Hematopoietic multipotent progenitor cell treated with erythropoietin and hydrocortisone succinate and interleukin-3 and kit ligand, for 15 days (in vitro differentiated cells): ENCODE measurements at places on chromosomes 5 and 9.

DNA sequence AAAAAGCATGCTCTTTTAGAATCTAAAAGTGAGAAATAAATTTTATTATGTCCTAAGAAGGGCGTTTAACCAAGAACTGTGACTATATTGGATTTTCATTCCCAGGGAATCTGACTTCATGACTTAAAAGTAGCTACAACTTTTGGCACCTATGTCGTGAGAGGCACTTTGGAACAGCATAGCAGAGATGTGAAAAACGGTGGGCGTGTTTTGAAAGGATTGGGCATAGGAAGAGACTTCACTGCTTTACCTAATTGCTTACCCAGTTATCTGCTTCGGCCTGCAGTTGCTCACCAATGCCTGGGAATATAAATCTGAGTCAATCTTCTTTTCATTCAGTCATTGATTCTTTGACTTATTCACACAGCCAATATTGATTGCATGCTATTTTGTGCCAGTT, 363.4 kb downstream of the DNAH5 start:
- no peak for DNase-seq

DNA sequence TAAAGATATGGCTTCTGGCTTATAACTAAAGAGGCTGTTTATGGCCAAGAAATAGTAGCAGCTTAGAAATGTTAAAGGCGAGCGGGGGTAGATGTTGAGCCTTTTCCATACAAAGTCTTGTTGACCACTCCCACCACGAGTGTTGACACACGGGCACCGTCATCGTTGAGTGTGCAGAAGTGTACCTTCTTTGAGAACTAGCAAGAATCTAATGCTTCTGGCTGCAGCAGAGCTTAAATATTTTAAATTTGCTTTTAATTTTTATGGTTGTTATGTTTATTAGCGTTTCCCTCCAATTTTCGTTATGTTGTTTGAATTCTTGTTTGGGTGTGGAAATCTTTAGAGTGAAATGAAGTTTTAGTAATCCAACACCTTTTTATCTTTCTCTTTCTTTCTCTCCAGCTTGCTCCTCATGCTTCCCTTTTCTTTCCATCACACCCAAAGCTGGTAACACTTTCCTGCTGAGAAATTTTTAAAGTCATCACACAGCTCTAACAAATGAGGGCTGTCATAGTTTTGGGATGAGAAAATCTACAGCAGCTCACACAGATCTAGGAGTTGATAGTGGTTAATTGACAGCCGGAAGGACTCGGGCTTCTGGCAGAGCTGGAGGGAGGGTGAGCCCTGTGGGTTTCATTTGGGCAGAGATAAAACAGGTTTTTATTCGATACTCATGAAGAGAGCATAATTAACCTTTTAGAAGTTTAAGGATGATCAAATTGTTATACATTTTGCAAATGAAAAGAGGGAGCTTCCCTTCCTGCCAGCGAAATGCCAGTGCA, 120.1 kb upstream of the ZNF608 start:
- no peak for DNase-seq

DNA sequence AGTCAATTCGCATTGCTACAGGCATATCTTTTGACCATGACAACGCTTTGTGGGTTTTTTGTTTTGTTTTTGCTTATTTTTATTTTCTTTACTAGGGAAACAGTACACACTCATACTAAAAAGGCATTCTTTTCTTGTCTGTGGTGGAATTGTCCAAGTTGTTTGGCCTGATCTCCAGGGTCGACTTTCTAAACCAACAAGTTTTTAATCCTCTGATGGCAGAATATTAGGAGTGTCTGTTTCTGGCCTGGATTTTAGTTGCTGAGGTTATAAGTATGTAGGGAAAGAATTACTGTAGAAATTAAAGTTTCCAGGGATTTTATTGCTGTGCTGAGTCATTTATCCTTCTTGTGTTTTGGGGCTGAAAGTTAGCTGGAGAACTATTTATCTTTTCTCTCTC, 218.5 kb downstream of the TAF11L14 start:
- DNase-seq: no peak

GRCh38 chr9:113152699-113153098, 1.9 kb downstream of the SLC31A2 start:
- DNase-seq: no peak

- DNase-seq: no peak
Observed at GRCh38 chr9:69380811-69381210, 55.8 kb downstream of the ENTREP1 start.

- DNase-seq: no peak
Observed at GRCh38 chr9:86764671-86765343, 182.5 kb downstream of the GAS1 start.

- DNase-seq: peak; percentile 40
Observed at GRCh38 chr5:69368458-69369339, 621 bp downstream of the AK6 start.

- DNase-seq: no peak
Observed at GRCh38 chr5:135455876-135456237, 3.7 kb upstream of the TIFAB start.

GRCh38 chr9:87668222-87668621, 57.7 kb upstream of the CTSL start:
- DNase-seq: no peak

DNA sequence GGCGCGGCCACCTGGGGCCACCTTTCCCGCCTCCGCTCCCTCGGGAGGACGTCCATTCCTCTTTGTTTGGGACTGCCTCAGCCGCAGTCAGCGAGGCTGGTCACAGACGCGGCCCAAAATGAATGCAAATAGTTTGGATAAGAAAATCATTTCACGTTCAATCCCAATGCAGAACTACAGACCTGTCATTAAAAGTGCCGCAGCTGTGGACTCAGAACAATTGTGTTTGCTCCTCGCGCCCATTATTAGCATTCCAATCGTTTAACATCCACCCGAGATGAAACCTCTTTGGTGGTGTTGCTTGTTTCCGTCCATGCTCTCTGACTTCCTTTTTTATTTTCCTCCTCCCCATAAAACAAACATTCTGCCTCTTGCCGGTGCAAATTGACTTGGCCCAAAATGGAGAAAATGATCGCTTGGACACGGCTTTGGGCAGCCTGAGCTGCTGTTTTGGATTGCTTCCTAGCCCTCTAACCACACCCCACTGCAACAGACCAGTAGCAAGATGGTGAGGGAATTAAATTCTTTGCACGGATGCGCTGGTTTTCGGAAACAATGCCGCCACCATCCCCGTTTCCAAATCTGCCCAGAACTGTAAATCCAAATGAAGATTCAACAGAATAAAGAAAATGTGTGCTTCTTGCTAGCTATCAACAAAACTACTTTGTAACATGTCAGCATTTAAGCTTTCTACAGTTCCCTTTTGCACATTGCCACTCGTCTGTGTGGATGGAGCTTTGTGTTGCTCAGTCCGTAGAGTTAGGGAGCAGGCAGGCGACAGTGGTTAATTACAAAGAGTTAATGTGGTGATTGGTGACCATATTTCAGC, 784 bp downstream of the NLN start:
- DNase-seq: no peak

- no peak for DNase-seq
Observed at GRCh38 chr5:66223637-66224036, 79.5 kb downstream of the SREK1 start.

- peak; percentile 63 for DNase-seq
Observed at GRCh38 chr9:101711330-101711941, 27.0 kb downstream of the GRIN3A start.

GRCh38 chr5:154038261-154038706, 426 bp downstream of the FAM114A2 start:
- peak; percentile 40 for DNase-seq

DNA sequence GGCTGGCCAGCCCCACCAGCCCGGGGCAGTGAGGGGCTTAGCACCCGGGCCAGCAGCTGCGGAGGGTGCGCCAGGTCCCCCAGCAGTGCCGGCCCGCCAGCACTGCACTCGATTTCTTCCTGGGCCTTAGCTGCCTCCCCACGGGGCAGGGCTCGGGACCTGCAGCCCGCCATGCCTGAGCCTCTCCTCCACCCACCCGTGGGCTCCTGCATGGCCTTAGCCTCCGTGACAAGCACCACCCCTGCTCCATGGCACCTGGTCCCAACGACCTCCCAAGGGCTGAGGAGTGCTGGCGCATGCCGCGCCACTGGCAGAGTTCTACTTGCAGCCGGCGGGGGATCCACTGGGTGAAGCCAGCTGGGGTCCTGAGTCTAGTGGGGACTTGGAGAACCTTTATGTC, 452.6 kb downstream of the AGTPBP1 start:
- DNase-seq: no peak

GRCh38 chr9:110707419-110707818, 38.8 kb downstream of the MUSK start:
- DNase-seq: no peak

DNA sequence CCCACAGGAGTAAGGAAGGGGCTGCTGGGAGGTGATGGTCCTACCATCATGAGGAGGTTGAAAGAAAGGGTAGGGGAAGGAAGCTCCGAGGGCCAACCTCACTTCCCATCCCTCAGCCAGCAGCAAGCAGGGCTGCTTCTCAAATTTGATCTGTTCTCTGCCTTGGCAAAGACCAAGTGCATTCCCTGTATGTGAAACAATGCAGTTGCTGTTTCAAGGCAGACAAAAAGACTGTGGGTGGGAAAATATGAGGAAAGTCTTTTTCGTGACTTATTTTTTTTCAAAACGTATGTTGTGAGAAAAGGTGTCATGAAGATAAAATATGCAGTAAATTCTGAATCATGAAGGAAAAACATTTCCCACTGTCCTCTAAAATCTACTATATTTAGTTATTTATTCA, 165.9 kb downstream of the ARSB start:
- DNase-seq: no peak

DNA sequence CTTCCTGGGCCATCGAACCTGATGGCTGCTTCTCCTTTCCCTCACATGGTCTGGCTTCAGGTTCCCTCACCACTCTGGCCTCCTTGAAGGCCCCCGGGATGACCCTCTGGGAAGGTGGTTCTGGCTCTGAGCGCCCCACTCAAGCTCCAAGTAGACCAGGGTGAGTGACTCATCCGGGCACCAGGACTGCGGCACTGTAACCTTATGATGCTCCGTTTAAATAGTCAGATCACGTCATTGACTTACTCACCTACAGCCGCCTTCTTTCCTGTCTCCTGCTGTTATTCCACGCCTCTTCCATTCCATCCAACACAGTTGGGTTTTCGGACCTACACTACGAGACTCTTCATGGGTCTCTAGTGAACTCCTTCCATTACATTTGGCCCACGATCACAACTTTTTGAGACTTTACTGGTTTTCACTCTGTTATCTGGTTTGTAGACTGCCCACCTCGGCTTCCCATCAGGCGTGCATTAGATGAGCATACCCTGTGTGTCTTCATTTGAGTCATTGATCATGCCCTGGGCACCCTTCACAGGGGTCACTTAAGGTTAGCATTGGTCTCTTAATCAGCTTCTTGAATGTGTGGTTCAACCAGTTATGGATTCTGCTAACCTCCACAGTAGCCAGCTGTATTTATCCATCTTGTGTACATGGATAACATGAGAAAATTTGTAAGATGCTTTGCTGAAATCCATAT, 138.8 kb upstream of the LMX1B start:
- DNase-seq: no peak

DNA sequence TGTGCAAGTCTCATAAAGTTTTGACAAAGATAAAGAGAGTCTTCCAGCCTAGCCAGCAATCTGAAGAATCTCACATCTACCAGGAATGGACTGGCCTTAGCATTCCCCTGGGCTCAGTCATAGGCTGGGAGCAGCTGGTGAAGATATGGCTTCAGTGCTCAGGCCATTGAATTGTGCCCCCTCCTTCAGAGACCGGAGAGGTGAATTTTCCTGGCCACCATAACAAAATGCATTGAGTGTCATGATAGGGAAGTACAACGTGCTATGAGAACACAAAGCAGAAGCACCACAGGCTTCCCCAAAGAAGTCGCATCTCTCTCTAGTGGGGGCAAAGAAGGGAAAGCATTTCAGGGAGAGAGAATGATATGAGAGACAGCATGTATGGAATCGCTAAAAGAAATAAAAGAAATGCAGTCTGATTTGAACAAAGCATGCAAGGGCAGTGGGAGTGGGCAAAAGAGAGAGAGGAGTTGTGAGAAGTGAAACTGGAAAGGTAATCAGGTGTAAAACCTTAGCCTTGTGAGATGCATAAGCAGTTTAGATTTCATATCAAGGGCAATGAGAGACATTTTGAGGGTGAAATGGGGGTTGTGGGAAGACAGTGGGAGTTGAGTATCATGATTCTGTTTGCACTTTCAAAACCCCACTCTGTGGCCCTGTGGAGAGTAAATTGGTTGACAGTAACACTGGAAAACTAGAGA, 57.1 kb upstream of the NMUR2 start:
- no peak for DNase-seq
